Kidney tubule cell (primary cell): ENCODE measurements at places on chromosomes 5 and 9.

DNA sequence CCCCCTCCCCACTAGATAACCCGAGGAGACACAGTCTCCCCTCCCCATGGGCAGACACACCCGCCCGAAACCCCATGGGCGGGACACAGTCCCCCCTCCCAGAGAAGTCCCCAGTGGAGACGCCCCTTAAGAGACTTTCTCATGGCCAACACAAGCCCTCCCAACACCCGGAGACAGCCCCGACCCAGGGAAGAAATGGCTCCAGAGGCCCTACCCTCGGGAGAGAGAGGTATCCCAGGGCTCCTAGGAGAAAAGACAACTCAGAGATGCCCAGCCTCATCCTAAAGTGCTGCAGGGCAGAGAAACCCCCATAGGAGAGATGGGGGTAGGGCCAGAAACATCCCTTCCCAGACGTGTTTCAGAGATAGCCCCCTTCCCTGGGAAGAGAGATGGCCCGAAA, 27.4 kb downstream of the PCDH1 start:
- DNase-seq: no peak

GRCh38 chr5:150428106-150428876, 15.6 kb upstream of the CD74 start:
- DNase-seq: peak; percentile 65

- peak; percentile 70 for DNase-seq
Measured at GRCh38 chr9:14277244-14277643, 36.7 kb downstream of the NFIB start.

DNA sequence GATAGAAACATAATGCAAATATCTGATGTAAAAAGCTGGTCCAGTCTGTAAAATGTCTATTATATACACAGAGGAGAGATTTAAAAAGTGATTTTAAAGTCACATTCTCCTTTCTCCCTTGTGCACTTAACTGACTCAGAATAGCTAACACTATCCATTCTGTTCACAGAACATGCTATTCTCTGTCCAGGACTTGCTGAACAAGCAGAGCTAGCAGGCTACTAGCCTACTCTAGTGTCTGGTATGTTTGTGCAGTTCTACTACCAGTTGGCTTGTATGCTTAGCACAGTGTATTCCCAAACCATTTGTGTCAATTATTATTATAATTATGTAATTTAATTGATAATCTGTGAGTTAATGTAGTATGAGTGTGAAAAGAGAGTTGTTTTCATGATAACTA, 161.7 kb upstream of the NUDT12 start:
- DNase-seq: no peak

- DNase-seq: no peak
Measured at GRCh38 chr5:56412601-56413379, 179.7 kb upstream of the ANKRD55 start.

GRCh38 chr9:124580186-124580585, 73.0 kb upstream of the NR5A1 start:
- no peak for DNase-seq

DNA sequence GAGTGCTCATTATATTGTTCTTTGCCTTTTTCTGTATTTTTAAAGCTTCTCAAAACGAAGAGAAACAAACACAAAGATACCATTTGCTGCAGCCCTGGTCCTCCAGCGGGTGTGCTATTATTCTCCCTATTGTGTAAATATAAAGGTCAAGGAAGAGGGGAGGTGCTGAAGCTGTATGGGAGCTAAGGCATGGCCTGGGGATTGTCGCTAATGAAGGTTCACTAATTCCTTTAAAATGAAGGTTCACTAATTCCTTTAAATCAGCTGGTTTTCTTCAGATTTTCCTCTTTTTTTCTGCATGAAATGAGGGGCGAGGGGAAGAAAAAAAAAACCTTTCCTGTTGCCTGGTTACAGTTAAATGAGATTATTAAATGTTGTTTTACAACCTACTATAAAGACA, 74.5 kb upstream of the MAP1B start:
- no peak for DNase-seq

GRCh38 chr9:86892576-86892975, 54.7 kb downstream of the GAS1 start:
- no peak for DNase-seq

DNA sequence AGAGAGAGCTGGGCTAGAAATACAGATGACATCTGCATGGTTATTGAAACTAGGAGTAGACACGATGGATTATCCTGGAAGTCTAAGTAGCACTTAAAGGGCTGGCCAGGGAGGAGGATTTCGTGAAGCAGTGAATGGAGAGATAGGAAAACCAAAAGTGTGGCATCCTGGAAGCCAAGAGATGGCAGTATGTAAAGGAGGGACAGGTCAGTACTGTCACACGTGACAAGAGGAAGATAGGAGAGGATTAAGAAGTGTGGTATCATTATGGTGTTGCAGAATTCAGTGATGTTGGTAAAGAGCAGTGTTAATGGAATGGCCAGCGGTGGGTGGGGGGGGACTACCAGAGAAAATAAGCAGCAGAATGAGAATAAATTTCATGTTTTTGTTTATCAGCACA, 11.7 kb downstream of the RAD23B start:
- no peak for DNase-seq

- DNase-seq: no peak
Measured at GRCh38 chr5:136382791-136383190, 17.4 kb upstream of the TRPC7 start.

GRCh38 chr5:19975795-19976194, 12.2 kb downstream of the CDH18 start:
- peak; percentile 45 for DNase-seq

DNA sequence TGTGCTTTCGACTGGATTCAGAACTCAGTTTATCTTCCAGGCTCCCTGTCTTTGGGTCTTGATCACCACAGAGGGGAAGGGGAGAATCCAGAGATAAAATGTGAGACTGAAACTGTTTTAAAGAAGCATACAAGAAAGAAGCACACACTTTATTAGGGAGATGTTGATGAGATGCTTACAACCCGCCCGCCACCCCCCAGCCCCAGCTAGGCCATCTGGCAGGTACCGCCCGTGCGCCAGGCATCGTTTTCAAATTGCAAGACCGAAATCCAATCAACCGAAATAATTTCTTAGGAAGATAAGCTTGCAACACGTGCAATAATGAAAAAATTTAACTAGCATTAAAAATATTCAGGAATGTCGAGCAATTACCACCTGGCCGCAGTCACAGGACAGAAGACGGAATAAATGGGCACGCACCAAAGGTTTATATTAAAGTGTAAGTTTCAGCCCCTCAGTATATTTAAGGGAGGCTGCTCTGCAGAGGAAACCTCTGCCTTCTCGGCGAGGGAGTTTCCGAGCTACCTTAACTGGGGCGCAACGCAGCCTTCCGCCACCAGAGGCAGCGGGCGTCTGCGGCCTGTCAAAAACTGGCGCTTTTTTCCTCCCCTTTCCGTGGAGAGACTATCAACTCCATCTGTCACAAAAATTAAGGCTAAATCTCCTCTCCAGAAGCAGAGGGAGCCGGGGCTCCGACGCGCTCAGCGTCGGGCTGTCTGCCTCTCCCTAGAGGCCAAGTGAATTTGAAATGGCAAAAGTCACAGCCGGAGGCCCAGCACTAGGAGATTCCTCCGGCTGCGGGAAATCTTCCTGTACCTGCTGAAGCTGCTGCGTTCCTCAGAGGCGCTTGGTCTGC, 996 bp upstream of the GAS1 start:
- peak; percentile 79 for DNase-seq

- DNase-seq: no peak
Measured at GRCh38 chr5:141680751-141681201, 1.3 kb downstream of the ARAP3 start.

GRCh38 chr9:70110194-70111041, 66.8 kb downstream of the MAMDC2 start:
- peak; percentile 71 for DNase-seq

DNA sequence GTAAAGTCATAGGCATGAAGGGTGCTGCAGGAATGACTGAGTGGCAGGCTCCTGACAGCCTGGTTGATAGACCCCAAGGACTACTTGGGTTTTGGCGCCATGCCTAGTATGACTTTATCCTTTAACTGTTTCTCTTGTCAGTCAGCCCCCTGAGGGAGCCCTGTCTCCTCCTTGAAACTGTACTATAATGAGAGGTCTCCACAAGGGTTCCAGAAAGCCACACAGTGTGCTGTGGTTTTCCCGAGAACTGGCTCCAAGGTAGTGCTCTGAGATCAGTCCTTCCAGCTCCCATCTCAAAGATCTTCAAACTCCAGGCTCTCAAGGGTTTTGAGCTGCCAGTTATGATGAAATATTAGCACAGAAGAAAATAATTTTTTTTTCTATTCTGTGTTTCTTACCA, 26.7 kb upstream of the TNC start:
- peak; percentile 13 for DNase-seq

DNA sequence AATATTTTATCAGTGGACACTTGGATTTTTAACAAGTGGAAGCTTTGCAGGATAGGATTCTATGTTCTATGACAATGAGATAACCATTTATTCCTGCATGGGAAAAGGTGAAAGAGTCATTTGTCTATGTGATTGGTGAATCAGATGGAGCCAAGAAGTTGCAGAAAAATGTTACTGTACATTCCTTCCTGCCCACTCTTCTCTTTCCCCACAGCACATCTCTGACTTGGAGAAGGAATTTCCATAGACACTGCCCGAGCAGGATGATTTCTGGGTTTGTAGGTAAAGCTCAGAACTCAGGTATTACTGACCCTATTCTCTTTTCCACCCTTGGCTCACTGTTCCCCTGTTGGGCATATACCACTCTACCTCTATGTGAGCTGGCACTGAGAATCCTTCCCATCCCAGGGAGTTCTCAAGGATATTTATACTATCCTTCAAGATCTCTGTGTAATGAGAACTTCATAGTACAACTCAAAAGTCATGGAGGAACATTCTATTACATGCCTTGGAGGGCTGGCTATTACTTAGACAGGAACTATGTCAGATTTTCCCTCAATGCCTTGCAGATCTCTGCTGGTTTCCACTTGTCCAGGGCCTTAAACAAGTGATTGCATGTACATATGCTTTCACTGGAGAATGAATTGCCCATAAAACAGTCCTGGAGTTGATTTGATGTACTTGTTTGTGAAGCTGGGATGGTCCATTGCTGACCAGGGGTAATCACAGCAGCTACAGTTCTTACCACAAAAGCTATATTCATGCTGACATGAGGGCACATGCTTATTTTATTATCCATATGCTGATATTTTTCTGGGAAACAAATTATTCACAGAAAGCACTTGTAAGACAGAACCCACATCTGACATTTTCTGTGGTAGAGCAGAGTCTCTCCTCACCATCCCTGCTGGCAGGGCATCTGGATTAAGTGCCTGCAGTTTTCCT, 24.1 kb downstream of the SLC1A3 start:
- DNase-seq: no peak

GRCh38 chr9:79630521-79631403, 59.0 kb downstream of the TLE4 start:
- peak; percentile 22 for DNase-seq

GRCh38 chr9:117887941-117888340, 183.7 kb downstream of the TLR4 start:
- DNase-seq: no peak

DNA sequence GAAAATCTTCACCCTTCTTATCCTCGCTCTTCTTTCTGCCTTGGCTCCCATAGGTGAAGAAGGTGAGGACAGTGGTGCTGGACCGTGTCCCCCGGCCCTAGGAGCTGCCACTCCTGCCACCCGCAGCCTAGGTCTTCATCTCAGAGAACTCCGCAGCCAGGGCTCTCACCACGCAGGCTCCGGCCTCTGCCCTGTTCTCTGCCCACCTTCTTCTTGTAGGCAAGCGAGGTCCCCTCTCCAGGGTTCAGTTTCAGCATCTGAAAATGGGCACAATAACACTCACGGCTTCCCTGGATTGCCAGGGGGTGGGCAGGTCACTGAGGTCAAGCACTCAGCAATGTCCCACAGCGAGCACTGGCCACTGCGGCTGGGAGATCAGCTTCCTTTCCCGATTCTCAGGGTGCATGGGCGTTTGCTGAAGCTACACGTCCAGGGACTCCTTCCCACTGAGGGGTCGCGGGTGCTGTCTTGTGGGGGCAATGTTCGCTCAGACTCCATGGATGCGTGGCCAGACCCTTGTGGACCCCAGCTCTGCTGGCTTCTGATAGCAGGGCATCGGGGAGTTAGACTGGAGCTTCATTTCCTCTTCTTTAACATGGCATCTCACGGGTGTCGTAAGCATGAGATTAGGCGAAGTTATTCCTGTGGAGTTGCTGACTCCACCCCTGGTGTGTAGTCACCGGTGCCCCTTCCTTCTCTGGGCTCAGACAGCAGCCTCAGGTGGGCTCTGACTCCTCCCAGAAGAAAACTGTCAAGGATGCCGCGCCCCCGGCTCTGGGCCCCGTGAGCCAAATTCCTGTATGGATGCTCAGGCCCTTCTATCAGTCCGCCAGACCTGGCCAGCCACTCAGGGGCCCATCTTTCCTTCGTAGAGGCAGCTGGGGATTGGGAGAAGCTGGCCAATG, 145.1 kb upstream of the IRX2 start:
- DNase-seq: no peak

- peak; percentile 58 for DNase-seq
Measured at GRCh38 chr5:147098233-147098790, 136.5 kb upstream of the STK32A start.

- DNase-seq: peak; percentile 32
Measured at GRCh38 chr5:23352446-23352845, 155.0 kb upstream of the PRDM9 start.

GRCh38 chr9:69370430-69370829, 45.4 kb downstream of the ENTREP1 start:
- DNase-seq: peak; percentile 84

DNA sequence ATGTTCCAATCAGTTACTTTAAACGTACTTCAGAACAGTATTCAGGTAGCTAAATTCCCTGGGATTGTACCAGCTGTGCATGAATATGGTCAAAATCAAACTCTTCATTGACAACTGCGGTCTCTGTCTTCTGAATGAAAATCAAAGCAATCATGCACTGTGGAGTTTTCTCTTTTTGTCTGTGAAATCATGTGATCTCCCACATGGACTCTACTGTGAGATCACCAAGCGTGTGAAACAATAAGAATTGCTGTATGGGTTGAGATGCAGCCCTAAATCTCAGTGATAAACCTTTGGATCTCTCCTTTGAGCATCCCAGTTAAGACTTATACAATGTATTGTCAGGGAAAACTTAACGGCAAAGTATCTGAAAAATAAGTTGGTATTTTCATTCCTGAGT, 6.1 kb downstream of the NRG2 start:
- DNase-seq: no peak
